ENCODE measurements at places on chromosomes 5 and 9. TPM values are rescaled to one million over a fixed set of nuclear protein-coding genes. Genes with fewer than 3 reads are reported as not detected.

GRCh38 chr5:98836175-98836574, 62.7 kb downstream of the RGMB start:
- no peaks in the 10 kb centered on the region for H3K4me1 ChIP-seq
- H3K36me3 ChIP-seq, result no peaks in the 10 kb centered on the region
- H3K27me3 ChIP-seq, result no peaks in the 10 kb centered on the region
- no peak overlapping the region for H3K27ac ChIP-seq
- no peak overlapping the region for H3K4me3 ChIP-seq

- H3K36me3 ChIP-seq, result no peaks in the 10 kb centered on the region
- no peak overlapping the region for H3K4me3 ChIP-seq
- no peak for DNase-seq
- H3K27ac ChIP-seq, result no peak overlapping the region
- H3K27me3 ChIP-seq, result no peaks in the 10 kb centered on the region
Measured at GRCh38 chr5:81606150-81606549, 144.7 kb downstream of the SSBP2 start.

DNA sequence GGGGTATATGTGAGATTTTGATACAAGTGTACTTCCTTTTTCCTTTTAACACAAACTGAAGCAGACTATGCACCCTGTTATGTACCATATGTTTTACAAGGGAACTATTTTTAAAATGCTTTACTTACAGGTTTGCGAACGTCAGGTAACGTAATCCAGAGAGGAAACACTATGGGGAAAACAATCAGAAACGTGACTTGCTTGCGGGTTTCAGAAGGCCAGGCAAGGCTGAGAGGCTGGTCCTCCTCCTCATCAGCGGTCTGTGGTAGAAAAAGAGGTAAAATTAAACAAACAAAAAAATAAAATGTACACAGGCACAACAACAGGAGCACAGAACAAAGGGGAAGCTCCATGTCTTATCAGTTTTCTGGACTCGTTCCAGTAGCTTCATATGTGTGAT, 141.2 kb downstream of the ACER2 start:
- no peaks in the 10 kb centered on the region for H3K36me3 ChIP-seq
- H3K27me3 ChIP-seq, result no peaks in the 10 kb centered on the region
- no peak overlapping the region for H3K4me3 ChIP-seq
- no peak for DNase-seq
- no peaks in the 10 kb centered on the region for H3K4me1 ChIP-seq

GRCh38 chr5:16916262-16916878, 19.7 kb downstream of the MYO10 start:
- DNase-seq, result no peak
- H3K27ac ChIP-seq, result no peak overlapping the region
- H3K4me3 ChIP-seq, result no peak overlapping the region

- H3K4me3 ChIP-seq, result no peak overlapping the region
- H3K4me1 ChIP-seq, result no peaks in the 10 kb centered on the region
- H3K36me3 ChIP-seq, result no peaks in the 10 kb centered on the region
Measured at GRCh38 chr5:51276250-51276649, 107.0 kb upstream of the ISL1 start.

- no peaks in the 10 kb centered on the region for H3K4me1 ChIP-seq
- no peaks in the 10 kb centered on the region for H3K27me3 ChIP-seq
- H3K27ac ChIP-seq, result no peak overlapping the region
Measured at GRCh38 chr9:5531101-5531882, 21.0 kb downstream of the PDCD1LG2 start.

GRCh38 chr9:103819936-103820335, 274.2 kb upstream of the SMC2 start:
- no peaks in the 10 kb centered on the region for H3K4me1 ChIP-seq
- DNase-seq, result no peak
- H3K27ac ChIP-seq, result no peak overlapping the region

DNA sequence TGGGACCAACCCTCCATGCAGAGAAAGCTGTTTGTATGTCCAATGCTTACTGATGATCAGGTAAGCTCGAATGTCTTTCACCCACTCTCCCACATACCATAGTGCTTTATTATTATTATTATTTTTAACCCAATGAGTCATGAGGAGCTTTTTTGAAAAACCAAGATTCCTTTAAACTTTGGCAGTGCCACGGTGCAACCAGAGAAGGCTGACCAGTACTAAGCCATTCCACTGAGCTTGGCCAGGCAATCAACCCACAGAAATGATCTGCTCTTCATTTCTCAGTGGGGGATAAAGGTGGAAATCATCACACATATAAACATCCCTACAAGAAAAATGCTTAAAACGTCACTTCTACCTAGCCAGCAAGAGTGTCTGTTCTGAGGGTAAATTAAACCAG, 35.5 kb downstream of the JAKMIP2 start:
- no peak overlapping the region for H3K27ac ChIP-seq
- H3K4me3 ChIP-seq, result no peak overlapping the region
- no peaks in the 10 kb centered on the region for H3K36me3 ChIP-seq
- H3K4me1 ChIP-seq, result no peaks in the 10 kb centered on the region

DNA sequence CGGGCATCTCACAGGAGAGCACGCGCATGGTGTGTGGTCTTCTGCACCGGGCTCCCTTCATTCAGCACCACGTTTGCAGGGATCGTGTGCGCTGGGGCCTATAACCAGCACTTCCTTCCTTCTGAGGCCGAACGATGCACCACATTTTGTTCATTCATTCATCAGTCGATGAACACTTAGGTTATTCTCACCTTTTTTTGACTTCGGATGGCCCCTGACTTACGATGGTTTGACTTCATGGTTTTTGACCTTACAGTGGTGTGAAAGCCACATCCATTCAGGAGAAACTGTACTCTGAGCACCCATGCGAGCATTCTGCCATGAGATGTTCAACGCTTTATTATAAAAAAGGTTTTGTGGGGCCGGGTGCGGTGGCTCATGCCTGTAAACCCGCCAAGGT, 27.5 kb downstream of the TSPAN17 start:
- no peak overlapping the region for H3K27ac ChIP-seq
- DNase-seq, result no peak
- H3K27me3 ChIP-seq, result peaks cover 2% of the 10 kb centered on the region
- no peaks in the 10 kb centered on the region for H3K4me1 ChIP-seq
- H3K4me3 ChIP-seq, result no peak overlapping the region

DNA sequence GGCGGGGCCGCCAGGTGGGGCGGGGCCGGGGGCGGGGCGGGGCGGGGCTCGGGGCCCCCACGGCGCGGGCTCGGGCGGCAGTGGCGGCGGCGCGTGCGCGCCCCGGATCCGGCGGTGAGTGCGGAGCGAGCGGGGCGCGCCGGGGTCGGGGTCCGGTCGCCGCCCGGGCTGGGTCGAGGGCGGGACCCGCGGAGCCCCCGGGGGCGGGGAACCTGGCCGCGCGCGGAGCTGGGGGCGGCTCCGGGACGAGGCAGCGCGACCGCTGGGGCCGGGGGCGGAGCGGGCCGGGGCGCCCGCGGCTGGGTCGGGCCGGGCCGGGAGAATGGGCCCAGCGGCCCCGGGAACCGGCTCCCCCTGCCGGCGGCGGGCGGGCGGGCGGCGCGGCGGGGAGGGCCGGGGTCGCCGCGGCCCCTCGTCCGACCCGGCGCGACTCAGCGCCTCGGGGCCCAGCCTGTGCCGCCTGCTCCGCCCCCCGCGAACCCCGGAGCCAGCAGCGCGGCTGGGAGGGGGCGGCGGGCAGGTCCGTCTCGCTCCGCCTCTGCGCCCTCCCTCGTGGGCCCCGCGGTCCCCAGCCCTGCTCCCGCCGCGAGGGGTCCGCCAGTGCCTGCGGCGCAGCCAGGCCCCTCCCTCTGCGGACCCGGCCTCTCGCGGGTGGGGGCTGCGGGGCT, 3.1 kb downstream of the EGFL7 start:
- DNase-seq, result no peak
- H3K36me3 ChIP-seq, result no peaks in the 10 kb centered on the region
- no peak overlapping the region for H3K27ac ChIP-seq
- peak overlapping the region; percentile 40 for H3K4me3 ChIP-seq

DNA sequence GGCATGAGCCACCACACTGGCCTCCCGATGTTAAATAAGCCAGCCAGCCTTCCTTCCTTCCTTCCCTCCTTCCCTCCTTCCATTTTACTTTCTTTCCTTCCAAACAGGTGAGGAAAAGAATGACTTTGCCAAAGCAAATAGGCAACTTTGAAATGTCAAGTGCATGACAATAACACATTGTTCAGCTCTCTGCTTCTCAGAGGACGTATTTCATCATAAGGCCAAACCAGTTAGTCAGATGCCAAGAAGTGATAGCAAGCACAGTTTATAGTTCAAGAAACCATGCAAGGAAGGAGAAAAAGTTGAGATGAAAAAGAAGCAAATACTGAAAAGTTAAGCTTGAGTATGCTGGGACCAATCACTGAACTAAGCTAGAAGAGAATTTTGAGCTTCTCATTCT, 29.5 kb downstream of the POU4F3 start:
- H3K27ac ChIP-seq, result no peak overlapping the region
- DNase-seq, result no peak
- H3K4me3 ChIP-seq, result no peak overlapping the region
- H3K36me3 ChIP-seq, result no peaks in the 10 kb centered on the region

DNA sequence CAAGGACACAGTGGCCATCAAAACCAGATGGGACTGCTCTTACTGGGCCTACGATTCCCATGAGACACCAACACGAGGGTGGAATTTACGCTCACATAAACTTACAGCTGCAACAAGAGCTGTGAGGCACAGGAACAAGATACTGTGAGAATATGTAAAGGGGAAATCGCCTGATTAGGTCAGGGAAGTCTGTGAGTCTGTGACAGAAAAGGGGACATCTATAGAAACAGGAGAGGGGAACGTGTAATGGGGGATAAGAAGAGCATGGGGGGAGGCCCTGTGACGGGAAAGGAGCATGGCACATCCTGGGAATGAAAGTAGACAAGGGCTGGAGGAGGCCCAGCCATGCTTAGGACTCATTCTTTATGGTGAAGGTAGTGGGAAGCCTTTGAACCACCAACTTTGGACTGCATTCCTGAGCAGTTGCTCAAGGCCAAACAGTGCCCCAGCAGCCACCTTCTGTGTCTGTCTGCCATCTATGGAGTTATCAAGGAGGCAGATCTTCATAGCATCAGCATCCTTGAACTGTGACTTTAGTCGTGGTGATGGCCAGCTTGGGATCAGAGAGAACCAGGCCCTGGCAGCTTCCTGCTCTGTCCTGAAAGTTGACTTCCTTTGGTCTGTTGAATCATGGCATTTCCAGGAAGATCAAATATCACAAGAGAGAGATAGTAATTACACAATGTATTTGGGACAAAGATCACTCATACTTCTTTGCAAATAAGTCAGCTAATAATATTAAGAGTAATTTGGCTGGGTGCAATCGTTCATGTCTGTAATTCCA, 87.9 kb upstream of the FAM169A start:
- no peaks in the 10 kb centered on the region for H3K36me3 ChIP-seq
- no peak overlapping the region for H3K27ac ChIP-seq
- H3K4me1 ChIP-seq, result no peaks in the 10 kb centered on the region

DNA sequence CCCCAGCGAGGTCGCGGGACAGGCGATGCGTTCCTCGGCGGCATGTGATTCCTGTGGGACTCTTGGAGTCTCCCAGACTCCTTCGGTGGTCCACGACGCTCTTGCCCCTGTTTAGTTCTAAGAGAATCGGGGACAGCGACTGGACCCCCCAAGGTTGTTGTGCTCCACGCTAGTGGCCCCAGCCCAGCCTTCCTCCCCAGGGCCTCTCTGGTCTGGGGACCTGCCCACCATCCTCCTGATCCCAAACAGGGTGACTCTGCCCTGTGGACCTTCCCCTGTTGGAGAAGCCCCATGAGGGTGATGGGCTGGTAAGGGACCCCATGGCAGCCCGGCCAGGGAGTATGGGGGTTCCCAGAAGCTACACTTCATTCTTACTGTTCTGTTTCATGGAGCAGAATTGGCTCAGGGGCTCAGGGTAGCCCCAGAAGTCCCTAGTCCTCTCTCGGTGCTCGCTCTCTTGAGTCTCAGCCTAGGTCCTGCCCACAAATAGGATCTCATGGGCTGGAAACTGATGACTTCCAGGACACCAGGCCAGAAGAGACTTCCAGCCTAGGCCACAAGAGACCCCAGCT, 880 bp downstream of the CARD19 start:
- no peaks in the 10 kb centered on the region for H3K27me3 ChIP-seq
- peak overlapping the region; percentile 98 for H3K4me3 ChIP-seq
- no peaks in the 10 kb centered on the region for H3K36me3 ChIP-seq
- no peak for DNase-seq

- H3K4me3 ChIP-seq, result no peak overlapping the region
- H3K27me3 ChIP-seq, result no peaks in the 10 kb centered on the region
- H3K27ac ChIP-seq, result no peak overlapping the region
- DNase-seq, result no peak
- H3K36me3 ChIP-seq, result no peaks in the 10 kb centered on the region
- no peaks in the 10 kb centered on the region for H3K4me1 ChIP-seq
Measured at GRCh38 chr5:6660688-6661087, 27.4 kb downstream of the SRD5A1 start.

DNA sequence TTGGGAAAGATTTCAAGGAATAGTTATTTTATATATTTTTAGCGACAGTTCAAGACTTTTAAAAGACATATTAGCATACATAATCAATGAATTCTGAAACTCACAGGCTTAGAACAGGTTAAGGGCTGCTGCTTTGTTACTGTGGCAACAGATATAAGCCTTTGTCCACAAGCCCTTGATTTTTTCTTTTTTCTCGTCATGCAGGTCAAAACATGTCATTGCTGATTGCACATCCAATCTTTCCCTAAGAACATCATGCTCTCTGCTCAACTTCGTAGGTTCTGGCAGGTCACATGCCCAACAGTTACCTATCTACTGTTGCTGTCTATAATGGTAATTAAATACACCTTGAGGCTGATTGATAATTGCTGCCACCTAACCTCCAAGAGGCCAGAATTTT, 172.5 kb upstream of the PTPRD start:
- H3K36me3 ChIP-seq, result no peaks in the 10 kb centered on the region
- DNase-seq, result no peak
- no peaks in the 10 kb centered on the region for H3K27me3 ChIP-seq
- no peaks in the 10 kb centered on the region for H3K4me1 ChIP-seq
- H3K27ac ChIP-seq, result no peak overlapping the region
- H3K4me3 ChIP-seq, result no peak overlapping the region

GRCh38 chr5:148968311-148968710, 94.6 kb downstream of the SH3TC2 start:
- H3K36me3 ChIP-seq, result no peaks in the 10 kb centered on the region
- no peaks in the 10 kb centered on the region for H3K4me1 ChIP-seq
- no peak for DNase-seq

- no peaks in the 10 kb centered on the region for H3K36me3 ChIP-seq
- H3K4me3 ChIP-seq, result no peak overlapping the region
- no peaks in the 10 kb centered on the region for H3K4me1 ChIP-seq
- no peak for DNase-seq
Measured at GRCh38 chr5:159286420-159287035, 23.4 kb downstream of the UBLCP1 start.

The MOB3B gene
- 35.8 TPM for total RNA-seq

The F12 gene
- total RNA-seq, result 14.7 TPM

The DNAJC18 gene
- 5.7 TPM for total RNA-seq

The KIF24 gene
- 2.2 TPM for total RNA-seq

The PCDHB2 gene
- total RNA-seq, result 1.6 TPM

Data from colonic mucosa (tissue), 4 donors.